Stimulated activated naive B cell treated with anti-CD40 and anti-IgM and Interleukin-4, amounts not matched to agents 10 μg/mL and 1 μg/mL and 100 μg/mL, for 72 hours (primary cell): ENCODE measurements at places on chromosomes 12 and 14.

GRCh38 chr12:57640175-57641042 is 7.4 kb upstream of the B4GALNT1 start:
- DNase-seq: no peak

- no peak for DNase-seq
Measured at GRCh38 chr12:111692575-111693210, 6.8 kb downstream of the ACAD10 start.

GRCh38 chr12:69284131-69284530 is 44.8 kb downstream of the CPSF6 start:
- DNase-seq: no peak

DNA sequence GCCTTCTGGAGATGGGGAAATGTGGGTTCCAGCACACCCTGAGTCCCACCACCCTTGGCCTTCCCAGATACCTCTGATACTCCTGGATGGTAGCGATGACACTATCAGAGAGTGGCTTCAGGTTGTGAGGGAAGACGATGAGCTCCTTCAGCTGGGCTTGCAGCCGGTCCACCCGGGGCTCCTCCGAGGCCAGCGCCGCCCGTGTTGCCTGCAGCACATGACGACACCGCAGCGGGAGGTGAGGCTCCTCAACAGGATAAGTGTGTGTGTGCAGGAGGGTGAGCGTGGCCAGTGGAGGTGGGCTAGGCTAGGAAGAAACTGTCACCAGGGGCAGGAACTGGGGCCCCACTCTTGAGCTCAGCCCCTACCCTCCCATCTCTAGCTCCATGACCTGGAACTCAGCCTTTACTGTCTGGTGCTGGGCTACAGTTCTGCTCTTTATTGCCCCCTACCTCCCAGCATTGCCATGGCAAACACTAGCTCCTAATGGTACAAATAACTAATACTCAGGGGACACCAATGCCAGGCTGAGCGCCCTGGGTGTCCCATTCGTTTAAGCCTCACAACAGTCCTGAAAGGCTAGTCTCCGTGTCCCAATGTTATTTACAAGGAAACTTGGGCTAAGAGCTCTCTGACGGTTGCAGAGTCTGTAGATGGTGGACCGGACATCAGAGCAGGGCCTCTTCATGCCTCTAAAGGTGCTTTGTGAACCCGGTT is 64.1 kb downstream of the SYNE3 start:
- no peak for DNase-seq

DNA sequence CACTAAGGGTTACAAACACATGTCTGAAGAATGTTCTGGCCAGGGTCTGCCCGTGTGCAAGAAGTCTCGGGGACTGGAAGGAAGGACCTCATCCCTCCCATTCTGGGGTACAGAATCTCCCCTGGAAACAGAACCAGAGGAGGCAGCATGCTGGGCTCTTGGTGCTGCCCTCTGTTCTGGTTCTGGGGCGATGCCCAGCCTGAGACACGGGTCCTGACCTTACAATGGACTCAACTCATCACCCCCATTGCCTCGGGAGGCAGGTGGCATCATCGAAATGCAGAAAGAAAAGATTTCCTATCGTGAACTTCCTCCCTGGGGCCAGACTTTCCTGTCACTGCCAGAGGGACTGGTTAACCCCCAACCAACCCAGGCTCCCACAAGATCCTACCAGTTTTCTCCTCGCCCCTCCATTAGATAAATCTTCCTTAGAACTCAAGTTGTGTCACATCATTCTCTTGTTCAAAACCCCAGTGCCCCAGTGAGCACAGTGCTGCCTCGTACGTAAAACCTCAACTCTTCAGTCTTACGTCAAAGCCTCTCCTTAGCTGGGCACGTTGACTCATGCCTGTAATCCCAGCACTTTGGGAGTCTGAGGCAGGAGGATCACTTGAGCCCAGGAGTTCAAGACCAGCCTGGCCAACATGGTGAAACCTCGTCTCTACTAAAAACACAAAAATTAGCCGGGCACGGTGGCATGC is 52.1 kb downstream of the PSMA6 start:
- DNase-seq: no peak

DNA sequence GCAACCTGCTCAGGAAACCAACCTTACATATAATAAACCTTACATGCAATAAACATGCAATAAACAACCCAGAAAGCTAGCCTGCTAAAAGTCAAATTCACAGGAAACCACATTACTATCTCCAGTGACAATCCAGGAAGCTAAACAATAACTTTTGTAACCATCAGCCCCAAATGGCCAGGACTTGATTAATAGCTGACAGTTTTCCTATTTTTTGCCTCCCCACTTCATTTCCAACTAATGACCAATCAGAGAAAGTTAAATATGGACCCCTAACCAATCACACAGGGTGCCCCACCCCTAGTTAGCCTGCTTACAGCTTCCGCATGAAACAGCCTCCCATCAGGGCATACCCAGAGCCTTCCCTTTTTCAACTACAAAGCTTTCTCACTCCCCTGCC is 152.2 kb upstream of the LMNTD1 start:
- DNase-seq: no peak

DNA sequence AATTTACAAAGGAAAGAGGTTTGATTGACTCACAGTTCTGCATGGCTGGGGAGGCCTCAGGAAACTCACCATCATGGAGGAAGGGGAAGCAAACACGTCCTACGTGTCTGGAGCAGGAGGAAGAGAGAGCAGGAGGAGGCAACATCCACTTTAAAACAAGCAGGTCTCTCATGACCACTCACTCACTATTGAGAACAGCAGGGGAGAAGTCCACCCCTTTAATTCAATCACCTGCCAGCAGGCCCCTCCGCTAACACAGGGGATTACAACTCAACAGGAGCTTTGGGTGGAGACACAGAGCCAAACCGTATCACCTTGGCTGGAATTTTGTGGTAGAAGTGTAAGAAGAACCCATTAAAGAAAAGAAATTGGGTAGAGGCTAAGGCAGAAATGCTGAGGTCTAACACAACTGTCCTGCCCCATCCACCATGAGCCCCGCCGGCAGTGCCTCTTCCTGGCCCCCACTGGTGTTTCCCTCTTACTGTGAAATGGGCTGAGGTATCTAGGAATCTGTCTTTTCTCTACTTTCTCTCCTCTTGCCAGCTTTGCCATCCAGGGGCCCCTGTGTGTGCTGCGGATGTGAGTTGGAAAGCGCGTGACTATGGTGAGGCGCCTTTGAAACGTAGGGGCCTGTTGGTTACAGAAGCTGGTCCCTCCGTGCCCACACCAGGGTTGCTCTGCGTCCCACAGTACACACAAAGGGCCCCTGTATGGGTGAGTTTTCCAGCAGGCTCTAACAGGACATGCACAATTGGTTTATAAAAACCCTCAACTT is 108.0 kb upstream of the TMEM132D start:
- DNase-seq: no peak

DNA sequence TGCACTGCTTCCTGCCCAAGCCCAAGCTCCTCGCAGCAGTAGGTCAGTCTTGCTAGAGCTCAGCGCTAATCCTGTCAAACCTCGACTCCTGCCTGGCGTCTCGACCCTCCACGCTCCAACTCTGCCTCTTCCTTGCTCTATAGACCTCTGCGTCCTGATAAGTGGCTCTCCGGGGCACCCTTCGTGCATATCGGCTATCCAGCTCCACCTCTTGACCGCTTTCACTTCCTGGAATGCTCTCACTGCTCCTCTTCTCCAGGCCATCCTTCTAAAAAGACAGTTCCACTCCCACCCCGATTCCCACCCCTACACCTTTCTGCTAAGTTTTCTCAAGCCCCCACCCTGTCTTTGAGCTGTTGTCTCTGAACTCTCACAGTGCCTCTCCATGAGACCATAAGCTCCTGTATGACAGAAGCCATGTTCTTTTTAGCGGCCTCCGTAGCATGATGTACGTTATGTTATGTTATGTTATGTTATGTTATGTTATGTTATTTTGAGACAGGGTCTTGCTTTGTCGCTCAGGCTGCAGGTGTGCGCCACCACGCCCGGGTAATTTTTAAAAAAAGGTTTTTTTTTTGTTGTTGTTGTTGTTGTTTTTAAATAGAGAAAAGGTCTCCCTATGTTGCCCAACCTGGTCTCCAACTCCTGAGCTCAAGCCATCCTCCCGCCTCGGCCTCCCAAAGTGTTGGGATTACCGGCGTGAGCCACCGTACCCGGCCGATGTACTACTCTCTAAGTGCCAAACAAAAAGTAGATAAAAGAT is 601 bp downstream of the COX14 start:
- DNase-seq: no peak

- DNase-seq: no peak
Measured at GRCh38 chr12:23927907-23928306, 21.6 kb downstream of the SOX5 start.

GRCh38 chr14:85454226-85454813 is 75.6 kb upstream of the FLRT2 start:
- no peak for DNase-seq

GRCh38 chr12:101051151-101051550 is 158.9 kb downstream of the SLC5A8 start:
- no peak for DNase-seq

DNA sequence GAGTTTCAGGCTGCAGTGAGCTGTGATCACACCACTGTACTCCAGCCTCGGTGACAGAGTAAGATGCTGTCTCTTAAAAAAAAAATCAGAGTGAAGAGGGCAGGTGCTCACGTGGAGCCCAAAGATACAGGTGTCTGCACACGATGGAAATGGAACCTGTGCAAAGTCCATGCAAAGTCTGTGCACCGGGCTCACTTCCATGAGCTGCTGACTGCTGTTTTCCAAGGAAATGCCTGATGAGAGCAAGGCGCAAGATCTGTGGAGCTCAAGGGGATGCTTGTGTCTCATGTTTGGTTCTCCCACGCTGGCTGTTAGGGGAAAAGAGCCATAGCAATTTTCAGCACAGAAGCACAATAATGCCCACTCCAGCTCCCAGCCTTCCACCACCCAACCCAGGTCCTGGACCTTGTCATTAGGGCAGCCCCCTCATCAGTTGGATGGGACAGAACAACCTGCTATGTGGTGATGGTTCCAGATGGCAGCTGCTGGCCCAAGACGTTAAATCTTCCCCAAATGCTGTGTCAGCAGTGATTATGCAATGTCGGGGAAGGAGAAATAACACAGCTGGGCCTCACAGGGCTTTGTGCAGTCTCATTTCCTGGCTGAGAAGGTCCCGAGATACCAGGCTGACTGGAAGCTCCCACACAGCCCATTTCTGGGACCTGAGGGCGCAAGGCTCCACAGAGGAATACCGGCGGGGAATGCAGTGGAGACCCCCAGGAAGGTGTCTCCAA is 27.9 kb upstream of the DICER1 start:
- no peak for DNase-seq

- no peak for DNase-seq
Measured at GRCh38 chr12:19125325-19125724, 4.2 kb upstream of the PLEKHA5 start.

- no peak for DNase-seq
Measured at GRCh38 chr14:28130610-28131284, 635.8 kb upstream of the FOXG1 start.

GRCh38 chr12:106867651-106868050 is 88.1 kb upstream of the TMEM263 start:
- no peak for DNase-seq

DNA sequence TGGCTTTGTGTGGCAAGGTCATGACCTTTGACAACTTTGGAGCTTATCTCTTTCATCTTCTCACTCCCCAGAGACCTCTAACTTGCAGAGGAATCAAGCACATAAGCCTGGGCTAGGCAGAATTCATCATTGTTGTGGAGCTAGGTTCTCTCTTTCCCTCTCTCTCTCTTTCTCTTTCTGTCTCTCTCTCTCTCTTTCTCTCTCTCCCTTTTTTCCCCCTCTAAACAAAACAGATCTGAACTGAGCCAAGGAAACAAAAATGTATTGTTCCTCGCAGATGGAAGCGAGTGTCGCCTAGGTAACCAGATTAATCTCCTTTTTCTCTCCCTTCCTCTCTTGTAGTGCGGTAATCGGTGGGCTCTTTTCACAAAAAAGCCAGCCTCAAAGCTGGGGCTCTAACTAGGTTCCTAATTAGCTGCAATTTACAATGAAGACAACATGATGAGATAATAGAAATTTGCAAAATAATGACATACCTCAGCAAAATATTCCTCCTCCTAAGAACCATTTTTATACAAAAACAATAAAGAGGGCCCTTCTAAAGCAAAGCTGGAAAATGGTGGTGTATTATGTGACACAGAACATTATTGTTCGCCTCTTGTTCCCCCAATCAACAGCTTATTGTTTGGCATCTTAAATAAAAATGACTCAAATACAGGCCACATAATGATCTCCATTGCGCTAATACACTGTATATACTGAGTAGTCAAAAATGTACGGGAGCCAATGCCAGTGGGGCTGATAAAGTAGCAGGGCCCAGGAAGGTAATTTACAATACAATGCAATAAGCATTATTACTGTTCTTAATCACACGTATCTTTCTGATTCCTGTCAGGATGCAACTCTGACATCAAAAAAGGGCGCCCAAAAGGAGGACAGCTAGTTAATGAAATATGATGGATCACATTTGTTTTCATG is 65.7 kb upstream of the SOX5 start:
- no peak for DNase-seq

- DNase-seq: no peak
Measured at GRCh38 chr12:114976372-114976771, 292.4 kb upstream of the TBX3 start.

DNA sequence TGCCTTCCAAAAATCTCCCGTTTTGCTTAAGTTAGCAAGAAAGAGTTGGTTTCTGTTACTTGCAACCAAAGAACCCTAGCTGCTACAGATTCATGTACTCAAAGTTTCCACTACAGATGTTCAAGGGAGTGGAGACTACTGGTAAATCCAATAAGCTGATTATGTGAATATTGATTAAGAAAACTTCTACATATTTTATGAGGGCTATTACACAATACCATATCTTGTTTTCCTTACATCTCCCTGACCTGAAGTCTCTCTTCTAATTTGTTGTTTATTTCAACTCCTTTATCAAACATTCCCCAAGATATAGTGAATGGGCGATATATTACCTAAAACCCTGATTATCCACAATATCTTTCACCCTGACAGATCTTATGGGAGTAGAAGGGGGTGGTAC is 164.4 kb upstream of the PLXNC1 start:
- DNase-seq: no peak

- no peak for DNase-seq
Measured at GRCh38 chr14:101586531-101587430, 25.5 kb downstream of the DIO3 start.

GRCh38 chr12:127810041-127810440 is 456.9 kb upstream of the TMEM132C start:
- DNase-seq: no peak

DNA sequence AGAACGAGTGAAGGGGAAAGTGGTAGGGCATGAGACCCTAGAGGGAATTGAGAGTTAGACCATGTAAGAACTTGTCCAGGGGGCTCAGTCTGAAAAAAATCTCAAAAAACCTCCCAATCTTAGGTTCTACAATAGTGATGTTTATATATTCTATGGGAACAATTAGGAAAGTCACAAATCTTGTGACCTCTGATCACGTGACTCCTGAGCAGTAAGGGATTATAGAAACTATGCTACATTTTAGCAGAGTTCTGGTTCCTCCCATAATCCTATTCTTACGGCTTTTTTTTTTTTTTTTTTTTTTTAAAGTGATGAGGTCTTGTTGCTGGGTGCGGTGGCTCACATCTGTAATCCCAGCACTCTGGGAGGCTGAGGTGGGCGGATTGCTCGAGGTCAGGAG is 5.8 kb downstream of the ADCK1 start:
- no peak for DNase-seq
